Aortic smooth muscle cell (primary cell): ENCODE measurements at places on chromosomes 5 and 9. TPM values are rescaled to one million over a fixed set of nuclear protein-coding genes. Genes with fewer than 3 reads are reported as not detected.

Gene GFRA3
- total RNA-seq = not detected in 2 replicates

Gene NIPSNAP3A
- total RNA-seq = 82.7 and 112 TPM in 2 replicates

Gene DIAPH1
- 35.9 and 44.5 TPM in 2 replicates for total RNA-seq

Gene SLF1
- 5.5 and 10.6 TPM in 2 replicates for total RNA-seq

Gene IL31RA
- total RNA-seq = 0.25 and 0.26 TPM in 2 replicates

Gene PTGES
- 1.9 and 4.4 TPM in 2 replicates for total RNA-seq

Gene TBCA
- 126 and 141 TPM in 2 replicates for total RNA-seq

Gene NEUROG1
- not detected in 2 replicates for total RNA-seq

Gene GFI1B
- total RNA-seq = 0.19 TPM in 1 of 2 replicates, not detected in the other

Gene SPARC
- 877 and 1,916 TPM in 2 replicates for total RNA-seq

Gene JMY
- total RNA-seq = 10.0 and 13.5 TPM in 2 replicates

Gene FAM153A
- total RNA-seq = not detected in 2 replicates

Gene PRSS3
- total RNA-seq = 40.8 and 55.5 TPM in 2 replicates

Gene PCDHB16
- 1.8 and 1.9 TPM in 2 replicates for total RNA-seq

Gene TICAM2
- total RNA-seq = 3.3 TPM in 2 replicates

Gene SARDH
- 2.5 and 7.4 TPM in 2 replicates for total RNA-seq

Gene PPP2CA
- 53.2 and 57.2 TPM in 2 replicates for total RNA-seq

Gene C5orf52
- not detected in 2 replicates for total RNA-seq

Gene LCN15
- total RNA-seq = not detected in 2 replicates

Gene LHX3
- not detected in 2 replicates for total RNA-seq

Gene GABRG2
- total RNA-seq = not detected in 2 replicates

Gene RNF183
- total RNA-seq = not detected in 2 replicates

Gene MATR3
- total RNA-seq = 214 and 265 TPM in 2 replicates

Gene PCDHA9
- total RNA-seq = under 0.01 and 0.06 TPM in 2 replicates
